ENCODE measurements at places on chromosomes 1 and 21.

- DNase-seq = no peak
Measured at GRCh38 chr1:3676581-3677470, 24.5 kb downstream of the TP73 start.

- DNase-seq = peak; percentile 68
Measured at GRCh38 chr1:228464487-228464983, 22.6 kb upstream of the RNF187 start.

DNA sequence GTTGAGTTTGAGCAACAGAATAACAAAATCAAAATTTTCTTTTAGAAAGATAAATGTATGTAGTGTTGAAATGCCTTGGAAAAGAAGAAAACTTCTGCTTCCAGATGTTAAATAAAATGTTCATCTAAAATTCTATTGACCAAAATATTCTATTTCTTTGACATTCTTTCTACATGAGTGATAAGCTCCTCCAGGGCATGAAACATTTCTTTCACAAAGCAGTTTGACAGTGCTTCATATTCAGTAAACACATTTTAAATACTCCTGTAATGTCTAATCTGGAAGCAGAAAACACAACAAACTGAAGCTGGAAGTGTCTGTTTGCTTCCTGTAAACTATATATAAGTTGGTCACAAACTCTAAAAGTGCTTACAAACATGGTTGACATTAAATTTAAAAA, 61.5 kb downstream of the RGS21 start:
- DNase-seq = no peak

DNA sequence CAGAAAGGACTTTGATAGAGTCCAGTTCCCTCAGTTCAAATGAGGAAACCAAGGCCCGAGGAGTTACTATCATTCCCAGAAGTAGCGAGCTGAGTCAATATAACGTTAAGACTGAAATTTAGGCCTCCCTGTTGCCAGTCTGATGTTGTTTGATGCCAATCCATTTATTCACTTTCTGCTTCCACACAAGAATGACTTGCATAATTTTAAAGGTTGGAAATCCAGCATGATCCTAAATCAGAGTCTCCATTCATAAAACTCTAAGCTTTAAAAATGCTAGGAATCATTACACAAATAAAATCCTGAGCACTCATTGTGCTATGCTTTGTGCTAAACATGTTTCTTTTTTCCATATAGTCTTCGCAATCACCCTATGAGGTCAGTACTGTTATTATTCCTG, 414.4 kb downstream of the PTBP2 start:
- DNase-seq = no peak

GRCh38 chr1:100866041-100866900, 28.4 kb downstream of the EXTL2 start:
- DNase-seq = no peak

- DNase-seq = no peak
Measured at GRCh38 chr1:184056921-184057555, 5.5 kb downstream of the TSEN15 start.

- no peak for DNase-seq
Measured at GRCh38 chr1:209870151-209870831, 42.5 kb downstream of the UTP25 start.

- DNase-seq = no peak
Measured at GRCh38 chr1:86194491-86195034, 38.0 kb upstream of the COL24A1 start.

GRCh38 chr1:221858818-221859611, 117.1 kb upstream of the DUSP10 start:
- no peak for DNase-seq

GRCh38 chr1:231603598-231604275, 22.9 kb upstream of the DISC1 start:
- no peak for DNase-seq

Measured in stimulated activated CD8-positive, alpha-beta memory T cell treated with anti-CD3 and anti-CD28 coated beads, Interleukin-7, amount 100 ng/mL, for 1 hour (primary cell).